ENCODE measurements at places on chromosomes 2 and 18.

DNA sequence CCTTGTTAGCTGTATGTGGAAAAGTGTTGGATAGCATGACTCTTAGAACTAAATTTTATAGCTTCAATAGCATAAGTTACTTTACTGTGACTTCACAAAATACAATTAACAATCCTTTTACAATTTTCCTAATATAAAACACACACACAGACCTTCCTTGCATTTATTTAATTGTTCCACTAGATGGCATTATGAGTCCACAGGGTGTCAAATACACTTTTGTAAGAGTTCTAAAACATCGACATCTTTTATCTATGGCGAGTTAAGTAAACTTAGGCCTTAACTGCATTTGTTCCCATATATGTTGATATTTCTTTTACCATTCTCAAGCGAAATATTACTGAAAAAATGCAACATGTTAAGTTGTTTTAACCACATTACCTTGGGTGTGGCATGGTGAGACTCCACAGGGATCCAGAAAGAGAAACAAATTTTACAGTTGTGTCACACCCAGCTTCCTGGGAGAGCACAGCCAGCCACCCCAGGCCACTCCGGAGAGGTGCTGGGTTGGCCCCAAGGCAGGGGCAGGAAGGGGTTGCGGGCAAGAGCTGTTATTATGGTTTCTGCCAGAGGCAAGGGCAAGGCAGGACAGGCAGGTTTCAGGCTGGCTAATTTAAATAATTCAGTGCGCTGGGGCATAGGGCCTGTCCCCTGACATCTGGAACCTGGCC is 312.4 kb upstream of the MC4R start:
- no peak for DNase-seq

DNA sequence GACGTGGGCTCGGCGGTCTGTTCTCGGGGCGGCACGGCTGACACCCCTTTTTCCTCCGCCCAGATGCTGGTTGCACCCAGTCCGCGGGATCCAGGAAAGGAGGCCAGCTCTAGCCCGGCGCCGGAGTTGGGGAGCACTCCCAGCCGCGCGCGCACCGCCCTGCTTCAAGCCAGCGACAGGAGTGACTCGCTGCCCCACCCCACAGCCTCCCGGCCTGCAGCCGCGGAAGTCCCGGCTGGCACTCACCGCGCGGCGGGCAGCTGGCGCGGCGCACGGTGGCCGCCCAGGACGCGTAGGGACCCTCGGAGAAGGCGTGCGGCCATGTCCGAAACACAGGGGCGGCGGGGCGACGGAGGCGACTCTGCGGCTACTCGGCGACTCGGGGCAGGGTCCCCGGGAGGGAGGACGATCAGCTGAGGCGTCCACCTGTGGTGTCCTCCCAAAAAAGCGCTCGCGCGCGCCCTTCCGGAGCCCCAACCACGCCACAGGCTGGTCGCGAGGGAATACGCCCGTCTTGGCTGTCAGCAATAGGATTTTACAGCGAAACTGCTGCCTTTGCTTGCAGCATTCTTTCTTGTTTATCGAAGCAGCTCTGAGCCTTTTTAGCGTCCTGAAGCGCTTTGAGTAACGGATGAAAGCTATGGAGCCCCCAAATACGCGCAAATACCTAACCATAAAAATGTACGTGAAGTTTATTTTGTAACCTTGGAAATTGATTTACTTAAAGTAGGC is at the start of gene ACADL:
Gene ACADL (minus strand): TSS at position 507 of the 732 bp plus-strand sequence. CDS start 184 bp downstream, at position 323.
- DNase-seq, result no peak

- no peak for DNase-seq
These were observed 44.5 kb downstream of the DDX18 start for GRCh38 chr2:117858892-117859531.

- DNase-seq, result no peak
These were observed 46.0 kb downstream of the TNS1 start for GRCh38 chr2:217956586-217957457.

DNA sequence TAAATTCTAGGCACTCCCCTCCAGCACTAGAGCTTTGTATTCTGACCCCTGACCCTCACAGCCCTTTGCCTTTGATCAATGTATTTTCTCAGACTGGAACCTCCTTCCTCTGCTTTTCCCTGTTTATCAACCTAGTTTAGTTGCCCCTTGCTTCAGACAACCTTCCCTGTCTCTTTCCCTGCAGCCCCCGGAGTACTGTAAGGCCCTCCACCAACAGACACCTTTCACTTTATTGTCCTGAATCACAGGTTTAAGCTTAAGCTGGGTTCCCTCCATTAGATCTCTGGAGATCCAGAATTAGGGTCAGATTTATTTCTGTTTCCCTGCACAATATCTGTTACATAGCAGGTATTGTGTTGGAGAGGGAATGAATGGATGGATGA is 140.2 kb downstream of the DDX1 start:
- DNase-seq, result no peak

DNA sequence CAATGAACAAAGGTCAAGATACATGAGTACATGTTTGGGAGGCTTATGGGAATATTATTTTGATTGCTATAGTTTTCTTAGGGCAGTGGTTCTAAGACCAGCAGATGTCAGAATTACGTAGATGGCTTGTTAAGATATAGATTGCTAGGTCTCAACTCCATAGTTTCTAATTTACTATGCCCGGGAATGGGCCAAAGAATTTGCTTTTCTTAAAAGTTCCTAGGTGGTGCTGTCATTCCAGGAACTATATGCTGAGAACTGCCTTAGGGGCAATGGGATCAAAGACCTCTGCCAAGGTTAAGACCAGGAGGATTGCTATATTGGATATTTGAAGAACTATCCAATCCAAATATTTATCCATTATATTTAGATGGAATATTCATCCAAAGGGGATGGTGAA is 141.8 kb downstream of the FSIP2 start:
- no peak for DNase-seq
